ENCODE measurements at places on chromosomes 7 and 10.

DNA sequence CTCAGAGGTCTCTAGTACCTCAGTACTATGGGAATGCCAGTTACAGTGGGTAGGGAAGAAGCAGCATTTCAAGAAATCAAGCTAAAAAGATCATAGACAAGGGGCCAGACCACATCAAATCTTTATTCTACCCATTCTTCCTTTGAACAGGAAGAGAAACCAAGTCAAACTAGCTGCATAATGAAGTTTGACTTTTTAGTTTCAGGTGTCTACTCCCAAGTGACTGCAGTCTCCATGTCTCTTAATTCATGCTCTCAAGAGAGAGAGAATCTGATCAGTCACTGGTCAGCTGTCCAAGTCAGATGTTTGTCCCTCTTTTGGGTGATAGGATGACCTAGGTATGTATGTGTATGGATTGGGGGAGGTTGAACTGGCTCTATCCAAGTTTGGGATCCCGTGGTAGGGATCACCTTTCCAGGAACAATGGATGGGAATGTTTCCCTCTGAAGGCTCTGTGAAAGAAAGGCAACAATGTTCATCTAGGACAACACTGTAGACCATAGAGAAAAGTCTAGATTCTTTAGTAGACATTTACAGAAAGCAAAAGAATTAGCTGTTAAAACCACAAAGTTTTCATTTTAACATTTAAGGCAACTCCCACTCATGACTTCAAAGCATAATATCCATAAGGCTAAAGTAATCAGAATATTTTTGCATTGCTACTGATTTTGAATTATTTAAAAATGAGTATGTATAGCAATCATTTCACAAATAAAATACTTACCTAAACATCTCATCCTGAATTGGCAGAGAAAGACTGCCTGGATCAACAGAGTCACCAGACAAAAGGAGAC lies 30.1 kb upstream of the PRTFDC1 start:
- no peak for DNase-seq

DNA sequence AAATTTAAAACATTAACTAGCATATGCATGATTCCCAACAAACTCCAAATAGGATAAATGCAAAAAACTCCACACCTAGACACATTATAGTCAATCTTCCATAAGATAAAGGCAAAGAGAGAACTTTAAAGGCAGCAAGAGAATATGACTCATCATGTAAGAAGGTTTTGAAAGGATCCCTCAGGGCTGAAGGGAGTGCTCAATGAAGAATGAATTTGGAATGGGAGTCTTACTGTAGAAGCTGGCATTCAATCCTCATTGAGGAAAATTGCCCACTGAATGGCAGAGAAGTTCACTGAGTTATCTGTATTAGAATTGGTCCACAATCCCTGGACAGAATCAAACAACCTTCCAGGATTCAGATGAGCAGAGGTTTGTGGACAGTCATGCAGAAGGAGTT lies 26.1 kb upstream of the ZNF365 start:
- DNase-seq: no peak

DNA sequence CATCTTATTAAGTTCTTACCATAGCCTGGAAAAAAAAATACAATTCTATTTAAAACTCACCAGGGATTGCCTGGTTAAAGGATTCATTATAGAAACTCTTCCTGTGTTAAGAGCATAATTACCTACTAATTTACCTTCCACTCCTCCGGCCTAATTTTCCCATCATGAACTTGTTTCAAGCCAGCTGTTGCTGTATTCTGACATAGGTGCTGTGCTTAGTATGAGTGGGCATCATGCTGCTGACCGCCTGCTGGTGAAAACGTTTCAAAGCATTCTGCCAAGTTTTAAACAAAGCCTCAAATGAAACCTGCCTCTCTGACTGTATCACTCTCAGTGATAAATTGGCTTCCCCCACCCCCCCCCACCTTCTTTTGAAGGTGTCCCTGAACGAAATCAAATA lies 47.8 kb upstream of the KCNMA1 start:
- no peak for DNase-seq

DNA sequence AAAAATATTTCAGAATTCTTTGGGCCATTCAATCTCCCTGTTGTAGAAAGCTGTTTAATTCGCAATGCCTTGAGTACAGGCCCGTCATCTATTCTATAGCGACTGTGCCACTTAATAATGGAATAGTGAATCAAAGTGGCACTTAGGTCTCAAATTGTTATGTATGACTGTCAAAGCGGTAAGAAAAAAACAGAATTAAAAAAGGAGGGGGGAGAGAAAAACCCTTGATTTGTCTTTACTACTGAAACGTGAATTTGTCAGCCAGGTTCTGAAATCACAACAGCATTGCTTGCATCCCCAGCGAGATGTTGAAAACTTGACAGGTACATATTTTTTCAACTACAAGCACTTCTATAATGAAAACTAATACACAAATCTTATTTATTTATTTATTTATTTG lies 320.9 kb downstream of the TFEC start:
- no peak for DNase-seq

GRCh38 chr10:75738924-75739323 lies 307.5 kb downstream of the LRMDA start:
- no peak for DNase-seq

- peak; percentile 80 for DNase-seq
These were observed 1.0 kb upstream of the CBLL1 start for GRCh38 chr7:107742678-107743566.

- DNase-seq: no peak
These were observed 61.7 kb downstream of the AGK start for GRCh38 chr7:141612861-141613260.

DNA sequence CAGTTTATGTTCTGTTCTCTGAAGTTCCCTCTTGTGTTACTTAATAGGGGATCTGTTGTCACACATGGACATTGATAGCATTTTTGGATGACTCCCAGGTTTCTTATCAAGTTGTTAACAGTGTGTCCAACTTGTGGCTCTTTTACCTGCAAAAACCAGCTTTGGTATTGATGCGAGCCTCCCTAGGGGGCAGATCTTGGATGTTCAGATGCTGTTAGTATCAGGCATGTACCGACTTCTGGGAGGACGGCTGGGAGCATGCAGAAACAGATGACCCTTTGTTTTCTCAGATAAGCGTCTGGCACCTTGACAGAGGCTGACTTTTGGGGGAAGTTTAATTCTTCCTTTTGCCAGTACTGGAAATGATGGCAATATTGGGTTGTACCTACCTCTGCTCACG lies 2.2 kb downstream of the PLPP4 start:
- no peak for DNase-seq

GRCh38 chr7:408751-409311 lies 110.8 kb downstream of the PDGFA start:
- no peak for DNase-seq

GRCh38 chr10:58414270-58415041 lies 29.2 kb downstream of the TFAM start:
- peak; percentile 18 for DNase-seq

GRCh38 chr10:70954381-70955176 lies 66.2 kb upstream of the PCBD1 start:
- DNase-seq: peak; percentile 33

DNA sequence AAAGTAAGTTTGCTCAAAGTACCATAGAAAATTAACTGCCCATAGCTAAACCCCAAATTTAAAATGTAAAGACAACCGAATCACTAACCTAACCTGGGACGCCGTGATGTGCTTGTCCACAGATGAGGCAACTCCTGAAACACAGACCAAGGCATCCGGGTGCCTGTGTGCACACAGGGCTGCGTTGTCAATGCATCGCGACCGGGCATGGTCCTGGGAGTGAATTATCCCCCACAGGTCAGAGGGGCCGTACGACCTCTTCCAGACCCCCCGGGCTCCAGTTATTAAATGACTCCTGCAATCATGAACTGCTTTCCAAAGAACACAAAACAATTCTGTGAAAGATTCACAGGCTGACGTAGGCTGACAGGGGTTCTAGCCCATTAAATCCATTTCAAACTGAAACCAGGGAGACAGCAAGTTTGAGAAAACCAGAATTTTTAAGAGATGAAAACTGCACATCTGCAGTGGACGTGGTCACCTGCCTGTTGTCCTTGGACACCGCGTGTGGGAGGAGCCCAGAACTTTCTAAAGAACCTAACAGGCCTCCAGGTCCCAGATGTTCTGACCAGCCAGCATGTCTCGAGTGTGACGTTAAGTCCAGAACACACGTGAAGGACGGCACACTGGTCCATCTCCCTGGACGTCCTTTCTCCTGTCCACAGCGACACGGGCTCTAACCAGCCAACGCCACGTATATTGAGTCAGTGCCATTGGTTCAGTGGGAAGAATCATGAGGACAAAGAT lies 297.8 kb downstream of the DNAJB6 start:
- DNase-seq: no peak
